ENCODE measurements at places on chromosomes 7 and 10. TPM values are rescaled to one million over a fixed set of nuclear protein-coding genes. Genes with fewer than 3 reads are reported as not detected.

GRCh38 chr7:108001764-108002725 lies 916 bp downstream of the LAMB1 start:
- DNase-seq = peak; percentile 73

GRCh38 chr7:46742601-46743000 lies 821.5 kb upstream of the IGFBP3 start:
- no peak for DNase-seq

DNA sequence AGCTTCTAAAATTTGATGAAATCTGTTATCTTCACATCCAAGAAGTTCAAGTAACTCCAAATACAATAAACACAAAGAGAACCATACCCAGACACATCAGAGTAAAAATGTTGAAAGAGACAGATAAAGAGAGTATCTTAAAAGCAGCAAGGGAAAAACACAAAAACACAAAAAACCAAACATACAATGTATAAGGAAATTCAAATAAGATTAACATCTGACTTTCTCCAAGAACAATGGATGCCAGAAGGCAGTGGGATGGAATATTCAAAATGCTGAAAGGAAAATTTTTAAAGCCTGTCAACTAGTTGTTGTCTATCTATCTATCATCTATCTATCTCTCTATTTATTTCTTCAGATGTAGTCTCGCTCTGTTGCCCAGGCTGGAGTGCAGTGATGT lies 72.4 kb upstream of the MKLN1 start:
- no peak for DNase-seq

DNA sequence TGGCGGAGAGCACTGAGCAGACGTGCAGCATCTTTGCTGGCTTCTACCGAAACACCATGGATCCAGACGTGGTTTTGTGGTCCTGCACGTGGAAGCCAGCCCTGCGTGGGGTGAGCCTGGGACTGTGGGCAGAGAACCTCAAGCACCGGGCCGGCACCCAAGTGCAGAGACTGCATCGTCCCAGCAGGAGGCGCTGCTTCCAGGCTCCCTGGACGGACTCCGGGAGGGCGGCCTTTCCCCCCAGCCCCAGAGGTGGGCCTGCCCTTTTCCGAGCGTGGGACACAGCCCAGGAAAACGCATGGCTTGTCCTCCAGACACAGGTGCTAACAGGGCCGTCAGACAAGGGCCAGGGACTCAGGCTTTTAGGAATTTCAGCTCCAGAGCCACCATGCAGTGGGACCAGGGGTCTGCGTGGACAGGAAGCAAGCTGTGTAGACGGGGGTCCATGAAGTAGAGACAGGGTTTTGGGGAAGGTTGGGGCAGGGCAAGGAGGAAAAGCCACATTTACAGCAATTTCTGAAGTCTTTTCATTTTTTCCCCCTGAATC lies 303.9 kb downstream of the WDR37 start:
- no peak for DNase-seq

- no peak for DNase-seq
Observed at GRCh38 chr10:15744217-15744865, 24.6 kb upstream of the ITGA8 start.

DNA sequence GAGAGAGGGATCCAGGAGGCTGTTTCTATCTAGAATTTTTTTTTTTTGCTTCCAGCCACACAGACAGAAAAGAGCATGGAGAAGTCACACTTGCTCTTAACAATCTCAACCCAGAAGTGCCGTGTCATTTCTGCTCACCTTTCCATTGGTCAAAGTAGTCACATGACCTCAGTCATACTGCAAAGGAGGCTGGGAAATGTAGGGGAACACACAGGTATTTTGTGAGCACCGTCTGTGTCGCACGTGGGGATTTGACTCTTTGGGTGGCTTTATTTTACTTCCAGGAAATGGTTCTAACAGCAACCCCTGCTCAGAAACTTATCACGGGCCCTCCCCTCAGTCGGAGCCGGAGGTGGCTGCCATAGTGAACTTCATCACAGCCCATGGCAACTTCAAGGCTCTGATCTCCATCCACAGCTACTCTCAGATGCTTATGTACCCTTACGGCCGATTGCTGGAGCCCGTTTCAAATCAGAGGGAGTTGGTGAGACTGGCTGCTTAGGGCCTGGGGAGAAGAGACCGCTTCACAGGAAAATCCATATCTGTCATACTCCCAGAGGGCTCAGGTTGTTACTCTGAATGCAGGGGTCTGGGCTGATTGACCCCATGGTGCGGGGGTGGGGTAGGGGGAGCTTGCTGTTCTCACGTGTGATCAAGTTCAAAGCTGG lies 13.1 kb upstream of the CPA1 start:
- no peak for DNase-seq

- peak; percentile 50 for DNase-seq
Observed at GRCh38 chr7:151886783-151887182, 9.9 kb upstream of the PRKAG2 start.

DNA sequence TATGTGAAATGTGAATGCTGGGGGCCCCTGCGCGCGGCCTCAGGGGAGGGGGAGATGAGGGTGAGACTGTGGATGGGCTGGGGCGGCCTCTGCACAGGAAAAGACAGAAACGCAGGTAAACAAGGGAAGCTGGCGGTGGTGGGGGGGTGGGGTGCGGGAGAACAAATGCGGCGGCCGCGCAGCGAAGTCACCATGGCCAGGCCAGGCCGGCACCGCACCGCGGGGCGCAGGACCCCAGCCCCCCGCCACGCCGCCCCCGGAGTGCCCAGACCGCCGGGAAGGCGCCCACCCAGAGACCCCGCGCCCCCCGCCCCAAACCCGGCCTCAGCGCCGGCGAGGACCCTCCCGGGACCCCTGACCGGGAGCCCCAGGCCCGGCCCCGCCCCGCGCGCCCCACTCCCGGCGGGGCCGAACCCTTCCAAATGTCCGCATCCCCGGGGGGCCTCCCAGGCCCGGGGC lies 14.5 kb upstream of the DNAAF5 start:
- DNase-seq = peak; percentile 54

- DNase-seq = no peak
Observed at GRCh38 chr7:108603656-108604306, 34.1 kb downstream of the DNAJB9 start.

DNA sequence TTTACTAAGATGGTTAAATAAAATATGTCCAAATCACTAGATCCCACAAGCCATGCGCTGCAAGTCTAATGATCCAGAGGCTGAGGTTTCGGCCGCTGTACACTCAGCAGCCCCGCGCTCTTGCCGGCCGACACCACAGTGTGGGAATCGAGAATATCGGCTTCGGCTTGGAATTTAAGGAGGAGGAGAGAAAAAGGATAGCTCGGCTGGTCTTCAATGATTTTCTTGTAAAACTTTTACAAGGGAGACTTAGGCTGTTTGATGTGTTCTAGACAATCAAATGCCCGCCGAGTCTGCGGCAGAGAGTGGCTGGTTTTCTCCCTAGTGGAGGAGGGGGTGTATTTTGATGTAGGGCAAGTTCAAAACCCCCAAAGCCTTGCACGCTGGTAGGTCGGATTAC lies 118.2 kb upstream of the TCF7L2 start:
- DNase-seq = no peak

DNA sequence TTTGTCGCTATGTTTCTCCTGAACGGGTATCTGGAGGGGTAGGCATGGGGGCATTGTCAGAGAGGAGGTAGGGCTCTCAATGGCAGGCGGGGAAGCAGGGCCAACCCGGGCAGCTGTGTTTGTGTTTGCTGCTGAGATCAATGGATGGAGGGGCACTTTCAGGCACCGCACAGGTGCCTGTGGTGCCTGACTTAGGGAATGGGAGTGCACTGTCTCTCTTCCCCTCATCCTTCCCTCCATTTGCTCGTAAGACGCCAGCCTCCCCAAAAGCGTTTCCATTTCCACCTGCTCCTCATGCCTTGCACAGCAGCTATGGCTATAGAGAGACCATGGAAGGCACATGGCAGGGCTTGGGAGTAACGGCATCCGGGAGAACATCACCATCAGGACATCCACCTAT lies 615.9 kb upstream of the FOXK1 start:
- DNase-seq = no peak

DNA sequence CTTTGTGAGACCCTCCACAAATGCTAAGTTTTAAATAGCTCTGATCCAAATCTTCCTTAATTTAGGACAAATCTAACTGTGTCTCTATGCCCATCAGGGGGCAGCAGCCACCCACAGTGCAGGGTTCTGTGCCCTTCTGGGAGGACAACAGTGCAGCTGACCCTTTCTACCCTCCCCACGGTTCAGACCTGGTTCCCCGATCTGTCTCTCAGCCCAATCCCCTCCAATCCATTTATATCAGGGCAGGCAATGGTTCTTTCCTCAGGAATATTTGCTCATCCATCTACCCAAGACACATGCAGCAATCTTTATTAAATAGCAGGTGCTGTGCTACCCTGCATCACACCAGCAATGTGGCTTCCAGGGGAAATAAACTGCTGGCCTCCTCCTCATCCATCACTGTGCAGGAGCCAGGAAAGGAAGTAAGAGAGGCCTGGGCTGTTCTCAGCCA lies 4.0 kb upstream of the RBM28 start:
- DNase-seq = no peak

DNA sequence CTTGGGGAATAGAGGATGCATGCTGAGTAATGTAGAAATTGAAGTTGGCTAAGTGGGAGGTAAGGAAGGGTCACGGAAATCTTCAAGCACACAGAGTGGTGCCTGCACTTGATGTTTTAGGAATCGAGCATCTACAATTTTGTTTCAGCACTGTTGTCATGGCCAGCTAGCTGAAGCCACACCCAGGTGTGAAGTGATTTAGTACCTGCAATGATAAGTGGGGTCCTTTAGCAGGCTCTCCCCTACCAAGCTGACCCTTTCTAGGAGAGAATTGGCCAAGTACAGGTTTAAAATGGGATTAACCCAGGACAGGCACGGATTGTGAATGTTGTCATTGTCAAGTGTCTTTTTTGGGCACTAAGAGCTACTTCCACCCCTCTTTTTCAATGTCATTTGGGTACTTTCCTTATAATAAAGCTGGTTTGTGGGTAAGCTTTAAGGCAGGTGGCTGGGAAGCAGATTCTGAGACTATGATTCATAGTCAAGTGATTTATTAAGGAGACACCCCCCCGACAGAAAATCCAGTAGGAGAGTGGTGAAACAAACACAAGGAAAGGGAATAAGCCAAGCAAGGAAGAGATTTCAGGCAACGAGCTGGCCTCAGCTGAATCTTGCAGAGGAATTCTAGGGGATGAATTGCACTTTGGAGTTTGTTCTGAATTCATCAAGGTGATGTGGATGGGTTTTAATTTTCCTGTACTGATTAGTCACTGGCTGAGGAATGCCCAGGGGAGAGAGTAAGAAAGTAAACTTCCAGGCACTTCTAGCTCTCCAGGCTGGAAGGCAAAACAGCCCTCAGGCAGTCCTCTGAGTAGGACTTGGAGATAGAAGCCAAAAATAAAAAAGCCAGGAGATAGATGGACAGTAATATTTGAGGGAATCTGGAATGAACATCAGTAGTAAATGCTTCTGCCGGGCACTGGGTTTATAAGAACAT lies 1128.4 kb downstream of the SORCS3 start:
- no peak for DNase-seq

The SSC4D gene
- polyA plus RNA-seq = 0.47 TPM

The ANKRD61 gene
- polyA plus RNA-seq = not detected

The POMZP3 gene
- polyA plus RNA-seq = 10.2 TPM

The TSPAN13 gene
- 51.8 TPM for polyA plus RNA-seq

Data from sigmoid colon (tissue), 7 donors.